ENCODE measurements at places on chromosomes 2 and 18.
A peak's percentile ranks its signal among the peaks of the same experiment; 100 is the strongest.

DNA sequence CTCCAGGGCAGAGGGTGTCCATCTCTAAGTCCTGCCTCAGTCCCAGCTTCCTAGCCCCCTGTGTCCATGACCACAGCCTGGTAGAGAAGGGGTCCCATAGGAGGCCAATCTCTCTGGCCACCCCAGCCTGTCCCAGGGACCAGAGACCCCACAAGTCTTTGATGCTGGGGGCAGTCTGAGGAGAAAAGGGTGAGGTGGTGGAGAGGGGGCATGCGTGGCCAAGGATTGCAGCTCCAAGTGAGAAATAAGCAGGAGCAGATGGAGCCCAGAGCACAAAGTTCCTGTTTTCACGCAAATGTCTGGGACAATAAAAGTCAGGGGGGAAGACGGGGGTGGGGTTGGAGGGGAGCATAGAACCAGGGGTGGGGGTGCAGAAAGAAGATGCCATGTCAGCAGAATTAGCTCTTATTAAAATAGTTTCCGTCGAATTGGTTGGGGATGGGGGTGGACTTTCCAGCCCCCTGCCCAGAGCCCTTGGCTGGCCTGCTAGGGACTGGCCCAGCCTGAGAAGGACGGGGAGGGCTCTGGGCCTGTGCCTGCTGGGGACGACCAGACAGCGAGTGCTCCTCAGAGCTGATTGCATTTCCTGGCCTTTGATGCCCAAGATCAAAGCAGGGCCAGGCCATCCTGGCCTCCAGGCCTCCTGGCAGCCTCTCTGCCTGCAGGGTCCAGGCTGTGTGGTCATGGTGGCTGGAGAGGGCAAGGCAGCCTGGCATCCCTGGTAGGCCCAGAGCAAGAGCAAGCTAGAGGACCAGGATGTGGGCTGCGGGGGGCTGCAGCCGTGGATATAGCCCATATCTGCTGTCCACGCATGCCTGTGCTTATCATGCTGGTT lies 337.1 kb downstream of the DYSF start:
- DNase-seq, result no peak

DNA sequence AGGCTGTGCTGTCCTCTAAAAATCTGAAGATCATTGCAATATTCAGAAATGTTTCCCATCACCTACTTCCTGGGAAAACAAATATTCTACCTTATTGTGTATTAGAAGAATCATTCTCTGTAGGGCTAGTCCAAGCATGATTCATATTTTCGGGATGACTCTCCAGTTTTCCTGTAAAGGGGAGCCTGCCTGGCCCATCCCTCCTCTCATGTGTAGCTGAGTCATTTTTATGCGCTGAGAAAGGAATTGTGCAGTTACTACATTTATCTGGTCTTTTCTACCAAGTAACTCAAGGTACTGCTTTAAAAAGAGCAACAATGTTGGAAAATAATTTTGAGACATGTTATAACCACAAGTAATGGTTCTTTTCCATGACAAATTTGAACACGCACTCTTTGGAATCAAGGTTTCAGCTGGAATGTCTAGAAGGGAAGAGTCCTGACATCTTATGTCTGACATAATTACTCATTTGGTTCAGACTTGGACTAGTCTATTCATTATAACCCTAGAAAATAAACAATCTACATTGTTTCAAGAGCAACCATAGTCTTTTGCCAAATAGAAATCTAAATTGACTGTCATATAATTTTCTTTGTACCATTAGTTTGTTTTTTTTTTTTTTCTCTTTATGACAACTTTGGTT lies 6.6 kb downstream of the DSG3 start:
- DNase-seq, result no peak

GRCh38 chr18:498931-499775 lies 1.3 kb downstream of the COLEC12 start:
- DNase-seq, result no peak

DNA sequence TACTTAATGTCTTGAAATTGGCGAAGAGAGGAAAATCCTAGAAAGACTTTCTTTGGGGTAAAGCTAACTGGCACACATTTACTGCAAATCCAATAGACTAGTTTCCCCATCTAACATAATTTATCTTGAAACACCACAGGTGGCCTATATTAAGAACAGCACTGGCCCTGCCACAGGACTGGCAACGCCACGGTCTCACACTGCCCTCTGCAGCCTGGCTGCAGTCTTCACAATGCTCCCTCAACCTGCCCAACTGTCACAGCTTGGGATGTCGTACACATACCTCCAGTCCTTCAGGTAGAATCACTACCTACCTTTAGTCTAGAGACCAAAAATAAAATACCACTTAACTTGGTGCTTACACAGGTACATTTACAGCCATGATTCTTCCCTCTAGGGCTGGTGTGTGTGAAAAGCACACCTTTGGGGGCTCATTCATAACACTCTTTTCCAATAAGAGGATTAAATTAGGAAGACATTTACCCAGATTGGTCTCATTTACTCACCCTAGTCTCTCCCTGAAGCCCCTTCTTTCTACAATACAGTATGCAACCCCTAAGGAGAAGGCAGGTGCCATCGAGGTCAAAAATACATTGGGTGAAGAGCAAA lies 222.2 kb downstream of the C1D start:
- no peak for DNase-seq

DNA sequence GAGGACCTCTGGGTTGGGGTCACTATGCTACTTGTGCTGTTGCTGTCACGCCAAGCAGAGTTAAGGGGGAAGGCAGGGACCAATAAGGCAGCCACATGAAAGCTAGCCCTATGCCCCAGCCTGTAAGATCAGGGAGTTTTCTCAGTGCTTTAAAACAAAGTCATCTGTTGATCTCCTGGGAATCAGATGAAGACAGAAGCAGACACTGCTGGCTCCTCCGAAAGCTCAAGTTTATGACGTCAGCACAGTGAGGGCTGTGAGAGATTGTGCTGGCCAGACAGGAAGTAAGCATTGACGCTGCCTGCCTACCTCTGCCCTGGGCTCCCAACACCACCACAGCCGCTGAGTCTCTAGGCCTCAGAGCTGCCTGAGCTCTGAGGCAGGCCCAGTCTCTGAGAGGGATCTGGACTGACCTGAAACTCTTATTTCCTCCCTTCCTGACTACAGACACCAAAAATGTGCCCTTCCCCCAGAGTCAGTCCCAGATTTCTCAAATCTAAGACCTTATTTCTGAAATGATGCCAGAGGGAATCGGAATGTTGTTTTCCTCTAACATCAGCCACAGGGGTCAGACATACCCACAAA lies 118.1 kb upstream of the EPAS1 start:
- no peak for DNase-seq

- no peak for DNase-seq
Observed at GRCh38 chr2:44055664-44056063, 59.9 kb upstream of the LRPPRC start.

- no peak for DNase-seq
Observed at GRCh38 chr18:48228301-48228715, 180.9 kb downstream of the ZBTB7C start.

DNA sequence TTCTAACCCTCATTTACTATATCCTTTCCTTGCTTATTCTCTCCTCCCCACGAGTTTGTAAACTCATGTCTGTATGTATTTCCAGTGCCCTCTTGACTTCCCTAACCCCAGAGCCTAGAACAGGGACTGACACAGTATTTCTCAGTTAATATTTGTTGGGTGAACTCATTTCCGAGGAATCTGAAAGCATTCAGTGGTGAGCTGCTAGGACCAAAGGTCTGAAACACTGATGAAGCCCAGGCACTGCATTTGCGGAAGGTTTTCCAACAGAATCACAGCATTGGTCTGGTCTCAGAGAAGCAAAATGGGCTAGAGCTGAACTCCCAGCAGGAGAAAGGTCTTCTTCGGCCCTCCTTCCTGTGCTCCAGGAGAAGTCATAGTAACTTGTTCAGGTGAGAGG lies 56.8 kb downstream of the SOX11 start:
- DNase-seq, result no peak

GRCh38 chr2:61538920-61539520 lies 864 bp upstream of the XPO1 start:
- DNase-seq, result peak; percentile 18
